ENCODE measurements at places on chromosomes 6 and 20.
A peak's percentile ranks its signal among the peaks of the same experiment; 100 is the strongest.

GRCh38 chr20:13533946-13534345 is 104.8 kb downstream of the TASP1 start:
- DNase-seq = no peak

- no peak for DNase-seq
Observed at GRCh38 chr20:37518606-37519507, 2.2 kb upstream of the NNAT start.

DNA sequence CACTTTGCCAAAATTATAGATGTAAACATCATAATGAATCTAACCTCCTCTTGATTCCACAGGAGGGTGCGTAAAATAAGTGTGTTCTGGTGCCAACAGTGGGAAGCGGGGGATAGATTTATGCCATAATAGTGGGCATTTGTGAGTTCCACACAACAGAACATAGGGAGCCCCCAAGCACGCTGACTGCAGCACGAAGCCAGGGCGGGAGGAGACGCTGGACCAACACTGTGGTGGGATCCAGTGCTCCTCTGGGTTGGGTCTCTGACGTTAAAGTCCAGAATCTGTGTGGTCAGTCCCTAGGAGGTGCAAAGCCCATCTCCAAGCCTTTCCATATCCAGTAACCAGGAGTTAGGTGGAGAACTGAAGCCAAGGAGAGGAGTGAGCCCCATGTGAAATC is 1.8 kb upstream of the TTLL2 start:
- no peak for DNase-seq

- no peak for DNase-seq
Observed at GRCh38 chr6:116883005-116883404, 6.0 kb downstream of the RFX6 start.

GRCh38 chr6:33206027-33206863 is 1.8 kb downstream of the HSD17B8 start:
- no peak for DNase-seq

- DNase-seq = no peak
Observed at GRCh38 chr6:68741501-68742386, 106.7 kb downstream of the ADGRB3 start.

- peak; percentile 65 for DNase-seq
Observed at GRCh38 chr6:129936329-129937165, 75.4 kb upstream of the TMEM244 start.

- peak; percentile 30 for DNase-seq
Observed at GRCh38 chr6:156883497-156884252, 106.5 kb downstream of the ARID1B start.

DNA sequence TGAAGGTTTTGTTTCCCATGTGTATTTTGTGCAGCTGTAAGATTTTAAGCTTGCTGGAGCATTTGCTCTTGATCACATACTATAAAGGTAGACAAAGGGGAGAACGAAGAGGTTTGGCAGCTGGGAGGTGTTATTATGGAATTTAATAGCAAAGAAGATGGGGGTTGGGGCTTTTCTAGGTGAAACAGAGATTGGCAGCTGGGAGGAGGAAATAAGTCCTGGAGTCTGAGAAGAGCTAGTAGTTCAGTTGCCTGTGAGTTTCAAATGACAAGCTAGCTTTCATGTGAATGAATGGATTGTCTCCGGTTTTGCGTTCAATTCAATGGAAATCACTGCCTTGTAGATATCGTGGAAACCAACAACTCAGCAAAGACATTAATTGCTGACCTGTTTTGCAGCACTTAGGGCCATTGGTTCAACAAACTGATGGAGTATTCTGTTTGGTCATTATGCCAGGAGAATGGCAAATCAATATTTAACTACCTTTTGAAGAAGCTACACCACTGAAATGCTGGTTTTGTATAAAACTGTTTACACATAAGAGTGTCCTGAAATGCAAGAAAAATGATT is 38.1 kb upstream of the FLRT3 start:
- no peak for DNase-seq

- no peak for DNase-seq
Observed at GRCh38 chr6:16639684-16640480, 121.4 kb downstream of the ATXN1 start.

DNA sequence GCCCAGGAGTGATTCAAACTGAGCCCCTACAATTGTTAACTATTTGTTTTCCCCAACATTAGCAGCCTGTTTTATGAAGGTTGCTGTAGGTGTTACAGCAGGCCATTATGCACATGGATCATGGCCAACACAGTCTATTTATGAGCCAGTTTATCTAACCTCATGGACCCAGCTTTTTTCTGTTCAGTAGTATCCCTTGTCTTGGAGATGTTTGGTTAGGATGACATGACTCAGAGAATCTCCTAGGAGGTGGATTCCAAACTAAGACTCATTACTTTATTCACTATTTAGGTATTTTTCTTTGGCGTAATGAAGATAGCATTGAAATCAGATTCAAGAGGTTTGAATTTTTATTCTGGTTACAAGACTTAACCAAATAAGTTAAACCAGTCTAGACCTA is 62.8 kb upstream of the TFB1M start:
- DNase-seq = no peak

GRCh38 chr20:25247000-25247517 is 826 bp upstream of the PYGB start:
- peak; percentile 36 for DNase-seq

- peak; percentile 65 for DNase-seq
Observed at GRCh38 chr20:33859157-33859695, 48.1 kb downstream of the CHMP4B start.

DNA sequence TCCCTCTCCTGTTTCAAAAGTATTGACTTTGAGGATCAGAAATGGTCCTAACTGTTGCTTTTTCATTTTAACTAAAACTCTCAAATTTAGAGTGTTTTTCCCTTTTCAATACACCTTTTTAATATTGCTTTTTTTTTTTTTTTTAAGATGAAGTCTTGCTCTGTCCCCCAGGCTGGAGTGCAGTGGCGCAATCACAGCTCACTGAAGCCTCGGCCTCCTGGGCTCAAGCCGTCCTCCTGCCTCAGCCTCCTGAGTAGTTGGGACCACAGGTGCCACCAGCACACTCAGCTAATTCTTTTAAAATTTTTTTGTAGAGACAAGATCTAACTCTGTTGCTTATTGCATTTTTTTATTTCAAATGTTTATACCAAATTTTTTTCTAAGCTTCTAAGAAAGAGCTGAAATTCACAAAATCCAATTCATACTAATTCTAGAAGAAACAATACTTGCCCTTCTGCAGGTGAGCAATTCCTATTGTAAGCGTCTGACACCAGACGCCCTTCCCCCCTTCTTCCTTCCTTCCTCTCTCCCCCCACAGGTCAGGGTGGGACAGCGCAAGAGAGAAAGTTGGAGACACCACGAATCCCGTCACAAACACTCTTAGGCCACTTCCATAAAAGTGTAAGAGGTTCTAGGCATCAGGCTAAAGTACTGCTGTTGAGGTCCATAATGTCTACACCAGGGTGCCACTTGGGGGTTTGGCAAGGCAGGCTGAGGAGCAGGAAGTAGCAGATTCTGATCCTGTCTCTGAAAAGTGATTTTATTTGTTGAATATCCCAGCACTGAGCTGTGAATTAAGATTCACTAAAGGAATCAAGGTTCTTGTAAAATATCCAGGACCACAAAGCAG is 12.8 kb downstream of the DLL1 start:
- no peak for DNase-seq

DNA sequence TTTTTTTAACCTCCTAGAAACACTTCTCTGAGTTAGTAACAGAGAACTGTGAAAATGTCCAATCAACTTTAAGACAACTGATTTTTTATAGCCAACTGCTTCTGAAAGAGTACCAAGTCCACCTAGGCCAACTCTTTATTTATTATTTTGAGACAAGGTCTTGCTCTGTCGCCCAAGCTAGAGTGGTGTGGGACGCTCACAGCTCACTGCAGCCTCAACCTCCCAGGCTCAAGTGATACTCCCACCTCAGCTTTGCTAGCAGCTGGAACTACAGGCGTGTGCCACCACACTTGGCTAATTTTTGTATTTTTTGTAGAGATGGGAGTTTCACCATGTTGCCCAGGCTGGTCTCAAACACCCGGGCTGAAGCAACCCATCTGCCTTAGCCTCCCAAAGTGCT is 331.6 kb downstream of the RNGTT start:
- DNase-seq = no peak

Data from CD4-positive, alpha-beta T cell treated with Interleukin-6 for 4 hours (primary cell).